ENCODE measurements at places on chromosomes 2 and 18.
A peak's percentile ranks its signal among the peaks of the same experiment; 100 is the strongest.

GRCh38 chr2:51718881-51719280 lies 686.9 kb upstream of the NRXN1 start:
- no peak for DNase-seq

GRCh38 chr18:61749031-61749430 lies 143.8 kb downstream of the RNF152 start:
- DNase-seq: no peak

- DNase-seq: no peak
Measured at GRCh38 chr2:135258193-135258592, 206.1 kb downstream of the RAB3GAP1 start.

- DNase-seq: no peak
Measured at GRCh38 chr18:7632152-7633098, 65.3 kb downstream of the PTPRM start.

GRCh38 chr2:158723181-158723838 lies 71.8 kb upstream of the DAPL1 start:
- no peak for DNase-seq

- DNase-seq: no peak
Measured at GRCh38 chr2:88658881-88659537, 31.7 kb upstream of the EIF2AK3 start.

DNA sequence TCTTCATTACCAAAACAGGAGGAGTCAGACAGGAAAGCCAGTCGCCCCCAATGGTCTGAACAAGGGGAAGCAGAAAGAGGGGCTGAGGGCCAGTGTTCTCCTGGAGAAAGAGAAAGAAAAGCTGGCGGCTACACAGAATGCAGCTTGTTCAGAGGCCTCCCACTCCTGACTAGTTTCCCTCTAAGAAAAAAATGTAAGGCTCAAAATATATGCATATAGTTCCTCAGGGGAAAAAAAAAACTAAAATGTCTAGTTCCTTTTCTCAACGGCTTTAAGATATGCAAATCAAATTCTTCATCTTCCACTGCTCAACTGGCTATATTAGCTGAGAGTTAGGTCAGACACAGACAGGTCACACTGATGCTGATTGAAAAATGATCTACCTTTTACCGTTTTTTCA lies 18.6 kb downstream of the MBOAT2 start:
- DNase-seq: no peak

DNA sequence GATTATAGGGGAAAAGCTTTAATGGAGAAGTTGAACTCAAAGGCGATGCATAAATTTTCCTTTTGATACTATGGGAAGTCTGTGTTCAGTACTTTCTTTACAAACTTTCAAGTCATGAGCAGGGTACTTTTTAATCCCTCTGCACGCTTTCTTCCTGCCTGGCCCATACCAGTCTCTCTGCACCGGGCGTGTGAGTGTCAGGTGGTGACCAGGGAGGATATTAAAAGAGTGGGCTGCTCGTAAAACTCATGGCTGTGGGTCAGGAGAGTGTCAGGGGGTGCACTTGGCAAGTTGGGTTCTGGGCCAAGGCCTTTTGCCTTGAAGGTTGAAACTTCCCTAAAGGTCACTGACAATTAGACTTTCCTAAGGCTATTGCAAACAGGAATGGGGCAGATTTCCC lies 367.8 kb downstream of the GPD2 start:
- no peak for DNase-seq

- DNase-seq: no peak
Measured at GRCh38 chr2:100987974-100988373, 14.1 kb upstream of the RPL31 start.

- DNase-seq: no peak
Measured at GRCh38 chr2:216546241-216546640, 47.6 kb downstream of the RPL37A start.

- no peak for DNase-seq
Measured at GRCh38 chr2:240868286-240869108, at the start of gene AGXT. Gene AGXT, plus strand, starts transcription at chr2:240868824. Its CDS starts 42 bp downstream, at chr2:240868866.

DNA sequence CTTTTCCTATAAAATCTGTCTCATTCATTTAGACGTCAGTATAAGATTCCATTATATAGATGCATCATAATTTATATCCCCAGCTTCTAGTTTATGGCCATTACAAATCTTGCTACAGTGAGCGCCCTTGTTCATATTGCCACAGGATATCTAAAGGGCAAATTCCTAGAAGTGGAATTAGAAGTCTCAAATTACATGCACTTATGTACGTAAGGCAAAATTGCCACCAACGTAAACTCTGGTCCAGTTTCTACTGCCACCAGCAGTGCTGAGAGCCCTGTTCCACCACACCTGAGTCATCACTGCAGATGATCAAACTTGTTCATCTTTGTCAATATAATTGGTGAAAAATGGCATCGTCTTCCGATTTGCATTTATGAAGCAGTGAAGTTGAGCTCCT lies 90.9 kb upstream of the ID2 start:
- DNase-seq: no peak

DNA sequence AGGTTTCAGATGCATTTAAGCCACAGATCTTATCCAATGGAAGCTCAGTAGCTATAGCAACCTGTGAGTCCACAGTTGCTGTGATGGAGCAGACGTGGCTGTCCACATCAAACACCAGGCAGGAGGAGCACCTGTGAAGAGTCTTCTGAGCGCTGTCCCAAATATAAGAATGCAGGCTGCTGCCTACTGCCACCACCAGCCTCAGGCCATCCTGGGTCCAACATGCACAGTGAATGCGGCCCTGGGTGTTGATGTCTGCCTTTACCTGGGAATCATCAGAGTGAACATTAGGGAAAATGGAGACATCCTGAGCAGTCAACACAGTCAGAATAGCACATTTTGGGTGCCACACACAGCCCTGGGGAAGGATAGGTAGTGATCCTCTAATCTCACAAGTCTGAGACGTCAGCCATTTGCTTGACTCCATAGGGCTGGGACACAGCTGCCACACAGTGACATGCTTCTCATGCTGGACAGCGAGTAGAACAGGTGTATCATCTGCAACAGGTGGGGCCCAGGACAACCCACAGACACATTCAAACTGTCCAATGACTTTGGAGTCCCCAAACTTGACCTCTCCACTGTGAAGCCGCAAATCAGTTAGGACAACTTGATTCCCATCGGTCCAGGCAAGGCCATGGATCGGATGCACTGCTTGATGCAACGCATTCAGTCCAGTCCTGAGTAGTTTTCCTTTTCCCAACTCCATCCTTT lies 8.2 kb downstream of the WDCP start:
- no peak for DNase-seq

DNA sequence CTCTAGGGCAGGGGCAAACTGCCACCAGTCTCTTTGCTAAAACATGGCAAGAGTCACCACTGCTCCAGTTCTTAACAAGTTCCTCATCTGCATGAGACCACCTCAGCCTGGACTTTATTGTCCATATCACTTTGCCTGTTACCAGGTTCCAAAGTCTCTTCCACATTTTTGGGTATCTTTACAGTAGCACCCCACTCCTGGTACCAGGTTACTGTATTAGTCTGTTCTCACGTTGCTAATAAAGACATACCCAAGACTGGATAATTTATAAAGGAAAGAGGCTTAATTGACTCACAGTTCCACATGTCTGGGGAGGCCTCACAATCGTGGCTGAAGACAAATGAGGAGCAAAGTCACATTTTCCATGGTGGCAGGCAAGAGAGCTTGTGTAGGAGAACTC lies 5.5 kb upstream of the DPP4 start:
- DNase-seq: no peak

- DNase-seq: no peak
Measured at GRCh38 chr2:212299333-212299732, 239.3 kb downstream of the ERBB4 start.

DNA sequence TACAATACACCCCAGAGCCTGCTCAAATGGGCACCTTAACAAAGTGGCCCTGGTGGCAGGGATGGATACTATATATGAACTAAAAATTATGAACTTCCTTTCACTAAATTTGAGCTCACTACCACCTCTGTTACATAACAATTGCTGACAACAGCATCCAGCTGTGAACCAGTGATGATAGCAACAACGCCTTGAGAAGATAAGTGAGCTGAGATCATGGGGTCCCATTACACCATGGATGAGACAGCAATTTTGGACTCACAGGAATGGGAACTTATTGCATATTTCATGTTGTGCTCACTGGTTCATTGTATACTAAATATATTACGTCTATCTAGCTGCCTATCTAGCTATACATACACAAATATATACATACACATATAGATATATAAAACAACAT lies 16.9 kb upstream of the ALMS1 start:
- DNase-seq: no peak

DNA sequence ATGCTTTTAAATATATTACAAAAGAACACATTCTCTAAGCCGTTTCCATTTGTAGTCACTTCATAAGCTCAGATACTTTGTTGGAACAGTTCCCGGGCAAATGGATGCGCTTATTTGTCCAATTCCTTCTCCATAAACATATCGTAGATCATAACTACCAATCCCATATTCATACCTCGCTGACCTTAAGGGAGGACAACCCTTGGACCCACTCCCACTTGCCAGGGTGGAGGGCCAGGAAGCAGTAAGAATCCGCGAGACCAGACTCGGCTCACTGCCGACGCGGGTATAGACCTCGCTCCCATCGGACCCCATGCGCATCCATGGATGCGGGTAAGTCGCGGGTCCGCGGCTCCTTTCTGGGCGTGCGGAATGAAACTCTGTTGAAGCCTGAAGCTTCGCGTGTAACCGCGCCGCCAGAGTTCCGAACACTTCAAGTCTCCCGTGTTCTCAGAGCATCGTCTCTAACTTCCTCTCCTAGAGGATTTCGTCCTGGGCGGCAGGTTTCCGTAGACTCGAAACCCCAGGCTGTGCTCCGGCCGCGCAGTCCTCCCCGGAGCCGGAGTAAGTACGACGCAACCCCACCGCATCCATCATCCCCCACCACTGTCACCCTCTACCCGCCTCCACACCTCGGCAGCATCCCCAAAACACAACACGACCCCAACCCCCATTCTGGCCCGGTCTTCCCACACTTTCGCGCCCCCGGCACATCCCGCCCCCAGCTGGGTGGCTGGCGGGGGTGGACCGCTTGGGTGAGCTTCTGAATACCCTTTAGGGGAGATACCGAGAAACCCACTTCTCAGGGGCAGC lies 1.1 kb downstream of the DSC3 start:
- no peak for DNase-seq

- no peak for DNase-seq
Measured at GRCh38 chr2:152443771-152444170, 108.8 kb downstream of the FMNL2 start.

GRCh38 chr2:240365971-240366471 lies 69.4 kb upstream of the GPC1 start:
- DNase-seq: no peak

DNA sequence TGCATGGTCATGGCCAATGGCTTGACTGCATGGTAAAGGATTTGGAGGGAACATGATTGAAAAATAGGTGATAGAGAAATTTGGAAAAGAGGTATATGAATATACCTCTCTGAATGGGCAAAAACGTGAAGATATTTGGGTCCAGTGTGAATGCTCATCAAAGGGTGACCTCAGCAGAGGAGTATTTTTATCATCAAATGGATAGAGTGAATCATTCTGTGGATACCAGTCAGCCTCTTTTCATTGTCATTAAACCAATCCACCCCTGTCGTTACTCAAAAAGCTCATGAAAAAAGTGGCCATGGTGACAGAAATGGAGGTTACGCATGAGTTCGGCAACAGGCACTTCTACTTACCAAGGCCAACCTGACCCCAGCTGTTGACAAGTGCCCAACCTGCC lies 1074.7 kb downstream of the TSN start:
- no peak for DNase-seq

GRCh38 chr2:189165656-189166380 lies 13.7 kb downstream of the COL5A2 start:
- DNase-seq: no peak

DNA sequence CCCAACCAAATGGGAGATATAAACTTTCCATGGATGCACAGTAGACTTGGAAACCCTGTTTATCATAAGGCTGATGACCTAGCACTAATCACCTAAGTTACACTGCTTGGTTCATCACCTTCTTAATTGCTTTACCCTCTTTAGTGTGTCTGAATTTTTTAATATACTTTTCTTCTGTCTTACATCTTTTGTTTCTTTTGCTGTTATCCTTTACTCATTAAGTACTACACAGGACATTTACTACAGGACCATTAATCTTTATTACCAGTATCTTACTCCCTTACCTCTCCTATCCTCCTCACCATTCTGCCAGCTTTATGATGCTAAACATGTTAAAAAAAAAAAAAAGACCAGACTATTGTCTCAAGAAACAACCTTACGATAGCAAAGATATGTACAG lies 333.6 kb downstream of the KIAA1328 start:
- DNase-seq: no peak

DNA sequence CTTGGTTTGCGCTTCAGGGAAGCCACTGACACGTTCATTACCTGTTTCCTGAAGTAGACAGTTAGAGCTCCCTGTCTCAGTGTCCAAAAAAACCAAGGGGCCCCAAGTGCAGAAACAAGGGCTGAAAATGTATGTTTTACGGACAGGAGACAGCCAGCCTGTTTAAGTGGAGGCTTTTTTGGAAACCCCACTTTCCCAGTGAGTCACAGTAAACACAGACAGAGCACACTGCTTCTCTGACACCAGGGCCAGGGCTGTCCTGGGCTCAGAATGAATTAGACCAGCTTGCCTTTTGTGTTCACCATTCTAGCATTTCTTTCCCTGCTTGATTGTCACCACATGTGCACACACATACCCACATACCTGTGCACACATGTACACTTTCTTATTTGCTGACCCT lies 128.6 kb downstream of the SH3RF3 start:
- DNase-seq: peak; percentile 20

DNA sequence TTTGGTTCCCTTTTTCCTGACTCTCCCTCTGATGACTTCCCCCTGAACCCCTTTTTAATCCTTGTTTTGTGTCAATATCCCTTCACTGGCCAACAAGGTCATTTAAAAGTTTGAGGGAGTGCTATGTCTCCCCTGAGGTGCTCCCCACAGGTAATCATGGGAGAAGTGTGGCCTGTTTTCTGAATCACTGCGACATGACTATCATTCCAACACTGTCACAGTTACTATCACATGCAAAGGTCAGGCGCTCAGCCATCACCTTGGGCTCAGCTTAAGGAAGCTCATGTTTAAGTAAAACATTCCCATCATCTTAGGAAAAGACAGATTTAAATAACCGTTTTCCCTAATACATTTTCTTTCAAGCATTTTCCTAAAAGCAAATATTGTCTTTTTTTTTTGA lies 20.9 kb upstream of the ACAA2 start:
- DNase-seq: no peak

DNA sequence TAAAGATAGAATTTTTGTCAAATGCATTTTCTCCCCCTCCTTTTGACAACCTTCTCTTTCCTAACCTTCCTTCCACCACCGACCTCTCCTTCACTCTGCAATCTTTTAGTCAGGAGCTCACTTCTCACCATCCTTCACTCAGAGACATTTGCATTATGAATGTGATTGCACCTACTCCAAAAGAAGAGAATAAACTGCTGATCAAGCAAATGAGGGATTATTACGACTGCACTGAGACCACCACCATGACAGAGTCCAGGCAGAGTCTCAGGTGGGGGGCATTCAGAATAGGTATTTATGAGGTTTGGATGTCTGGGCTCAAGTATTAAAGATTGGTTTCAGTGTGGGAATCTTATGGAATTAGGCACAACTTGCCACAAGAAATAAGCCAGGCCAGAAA lies 483.9 kb downstream of the PTH2R start:
- no peak for DNase-seq

Measured in left forelimb (tissue), 1 donor.